IMR-90 (cell line): ENCODE measurements at places on chromosomes 5 and 9. TPM values are rescaled to one million over a fixed set of nuclear protein-coding genes. Genes with fewer than 3 reads are reported as not detected.

- DNase-seq, result no peak
Measured at GRCh38 chr9:21015995-21016394, 15.4 kb downstream of the HACD4 start.

GRCh38 chr5:103290846-103291245 lies 32.3 kb downstream of the MACIR start:
- no peak for DNase-seq

DNA sequence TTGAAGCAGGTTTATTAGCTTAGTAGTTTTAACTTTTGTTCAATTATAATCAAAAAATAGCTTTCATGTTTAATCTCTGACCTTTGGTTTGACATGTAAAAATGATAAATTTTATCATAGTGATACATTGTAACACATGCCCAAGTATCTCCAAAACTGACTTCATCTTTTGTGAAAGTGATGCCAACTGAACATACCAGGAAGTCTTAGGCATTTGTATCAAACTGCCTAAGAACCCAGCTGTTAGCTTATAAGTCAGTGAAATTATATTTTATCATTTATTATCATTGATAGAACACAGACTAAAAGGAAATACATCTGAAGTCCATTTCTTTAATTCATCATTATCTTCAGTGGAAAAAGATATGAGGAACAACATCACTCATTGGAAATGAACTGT lies 39.1 kb downstream of the NIPBL start:
- DNase-seq, result peak; percentile 35

The RPS23 gene
- 3,186 and 3,189 TPM in 2 replicates for total RNA-seq

GRCh38 chr5:126354858-126355731 lies 68.1 kb upstream of the GRAMD2B start:
- no peak for DNase-seq

The HACD4 gene
- 2.2 and 2.8 TPM in 2 replicates for total RNA-seq

- DNase-seq, result no peak
Measured at GRCh38 chr9:5361326-5362010, 21.8 kb upstream of the RLN1 start.

GRCh38 chr9:8429157-8429556 lies 629.6 kb upstream of the DMAC1 start:
- no peak for DNase-seq

DNA sequence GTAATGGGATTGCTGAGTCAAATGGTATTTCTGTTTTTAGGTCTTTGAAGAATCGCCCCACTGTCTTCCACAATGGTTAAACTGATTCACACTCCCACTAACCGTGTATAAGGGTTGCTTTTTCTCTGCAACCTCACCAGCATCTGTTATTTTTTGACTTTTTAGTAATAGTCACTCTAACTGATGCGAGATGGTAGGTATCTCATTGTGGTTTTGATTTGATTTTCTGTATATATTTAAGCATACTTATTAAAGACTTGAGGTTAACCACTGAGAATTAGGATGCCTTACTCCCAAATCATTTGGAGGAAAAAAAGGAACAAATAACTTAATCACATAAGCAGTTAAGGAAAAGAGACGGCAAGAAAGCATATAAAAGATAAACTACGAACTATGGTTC lies 181.6 kb upstream of the FST start:
- DNase-seq, result peak; percentile 67

DNA sequence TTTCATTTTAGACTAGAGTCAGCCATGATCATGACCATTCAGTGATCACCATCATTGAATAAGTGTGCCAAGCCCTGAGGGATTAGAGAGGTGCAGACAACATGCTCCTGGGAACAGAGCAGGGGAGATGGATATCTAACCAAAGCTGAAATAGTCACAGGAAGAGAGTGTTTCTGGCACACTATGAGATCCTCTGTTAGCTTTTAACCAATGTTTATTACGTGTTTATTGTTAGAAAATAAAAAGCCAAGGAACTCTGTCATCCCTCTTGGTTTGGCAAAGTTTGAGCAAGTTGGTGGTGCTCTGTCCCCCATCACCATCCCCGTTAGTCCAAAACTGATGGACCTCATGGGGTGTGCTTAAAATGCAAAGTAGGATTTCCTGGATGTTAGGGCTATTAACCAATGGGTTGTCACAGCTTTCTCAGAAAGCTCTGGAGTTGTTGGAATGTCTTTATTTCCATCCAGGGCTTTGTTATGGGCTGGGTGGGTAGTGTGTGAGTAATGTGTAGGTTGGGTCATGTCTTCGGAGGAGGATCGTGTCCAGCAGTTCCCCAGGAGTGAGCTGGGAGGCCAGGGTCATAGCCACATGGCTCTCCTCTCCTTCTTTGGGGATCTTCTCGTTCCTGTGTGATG lies 34.9 kb downstream of the SLC28A3 start:
- DNase-seq, result no peak

DNA sequence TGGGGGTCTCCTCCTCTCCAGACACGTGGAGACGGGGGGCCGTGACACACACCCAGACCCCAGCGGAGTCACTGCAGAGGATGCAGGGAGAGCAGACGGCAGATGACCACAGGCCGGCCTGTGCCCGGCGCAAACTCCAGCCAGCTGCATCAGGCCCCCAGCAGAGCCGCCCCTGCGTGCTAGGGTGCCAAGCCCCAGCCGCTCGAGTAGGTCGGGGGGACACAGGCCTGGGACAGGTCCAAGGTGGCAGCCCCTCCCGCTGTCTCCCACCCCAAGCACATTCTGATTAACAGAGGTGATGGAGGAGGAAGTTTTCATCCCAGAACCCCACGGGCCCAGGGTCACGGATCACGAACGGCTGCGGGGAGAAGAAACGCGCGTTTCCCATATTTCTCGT lies 14.4 kb downstream of the NACC2 start:
- no peak for DNase-seq

GRCh38 chr9:21967702-21968101 lies 26.5 kb downstream of the CDKN2A start:
- DNase-seq, result no peak

- DNase-seq, result peak; percentile 55
Measured at GRCh38 chr9:121698627-121699570, 47.5 kb downstream of the DAB2IP start.

- DNase-seq, result no peak
Measured at GRCh38 chr5:1820926-1821325, 19.7 kb downstream of the NDUFS6 start.

- no peak for DNase-seq
Measured at GRCh38 chr9:71308454-71308853, 187.0 kb upstream of the TRPM3 start.

The FGF1 gene
- total RNA-seq, result 7.7 and 8.1 TPM in 2 replicates

DNA sequence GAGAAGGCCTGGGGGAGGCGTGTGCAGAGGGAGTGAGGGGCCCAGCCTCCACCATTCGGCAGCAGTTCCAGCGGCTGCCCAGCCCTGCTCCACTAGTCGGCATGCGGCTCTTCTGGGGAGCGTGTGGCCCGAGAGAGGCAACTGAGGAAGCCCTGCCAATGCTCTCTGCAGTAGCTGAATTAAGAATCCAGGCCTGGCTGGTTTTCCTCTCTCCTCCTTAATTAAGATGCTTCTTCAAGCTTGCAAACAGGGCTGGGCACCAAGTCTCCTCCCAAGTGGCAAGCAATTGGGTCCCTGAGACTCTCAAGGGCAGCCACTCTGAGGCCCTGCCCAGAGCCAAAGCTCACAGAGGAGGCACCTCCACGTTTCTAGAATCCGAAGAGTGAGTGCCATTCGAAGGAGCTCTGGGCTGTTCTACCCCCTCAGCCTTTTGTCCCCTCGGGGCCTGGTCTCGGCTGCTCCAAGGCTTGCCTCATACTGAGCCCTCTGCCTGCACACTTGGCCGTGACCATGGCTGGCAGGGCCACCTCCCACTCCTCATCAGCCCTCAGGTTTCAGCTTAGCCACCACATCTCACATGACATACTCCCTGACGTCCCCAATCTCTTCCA lies 75.4 kb upstream of the LRRTM2 start:
- no peak for DNase-seq

DNA sequence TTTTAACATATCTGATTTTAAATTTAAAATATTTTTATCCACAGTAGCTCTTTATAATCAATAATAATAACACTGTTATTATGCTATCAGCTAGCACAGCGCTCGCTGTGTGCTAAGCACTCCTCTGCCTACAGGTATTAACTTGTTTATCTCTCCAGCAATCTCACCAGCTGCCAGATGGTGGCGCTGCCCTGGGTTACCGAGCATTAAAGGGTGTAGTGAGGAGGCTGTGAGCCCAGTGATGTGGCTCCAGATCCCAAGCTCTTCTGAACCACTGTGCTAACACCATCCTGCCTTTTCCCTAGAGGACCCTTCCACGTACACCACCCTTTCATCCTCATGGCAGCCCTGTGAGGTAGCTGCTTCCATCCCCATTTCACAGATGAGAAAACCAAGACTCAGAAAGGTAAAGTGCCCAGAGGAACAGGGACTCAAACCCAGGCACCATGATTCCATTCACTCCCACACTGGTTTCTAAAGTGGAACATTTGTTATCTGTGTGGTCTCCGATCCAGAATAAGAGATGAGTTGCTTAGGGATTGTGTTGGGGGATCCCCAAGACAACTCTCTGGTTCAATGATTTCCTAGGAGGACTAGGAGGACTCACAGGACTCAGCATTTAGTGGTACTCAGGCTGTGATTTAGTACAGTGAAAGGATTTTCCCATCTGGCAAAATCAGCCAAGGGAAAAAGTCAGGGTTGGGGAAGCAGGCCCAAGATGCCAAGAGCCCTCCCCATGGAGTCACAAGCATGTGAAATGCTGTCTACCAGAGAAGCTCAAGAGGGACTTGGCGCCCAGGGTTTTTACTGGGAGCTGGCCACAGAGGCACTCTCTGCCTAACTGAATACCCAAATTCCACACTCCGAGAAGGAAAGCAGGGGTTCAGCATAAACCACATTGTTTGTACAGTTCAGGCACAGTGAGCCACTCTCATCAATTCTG lies 7.0 kb downstream of the IGFBPL1 start:
- no peak for DNase-seq

- no peak for DNase-seq
Measured at GRCh38 chr5:33337637-33337992, 103.2 kb upstream of the TARS1 start.

- DNase-seq, result no peak
Measured at GRCh38 chr9:134929193-134930158, 11.8 kb upstream of the FCN1 start.

The KCNV2 gene
- total RNA-seq, result not detected in 2 replicates

The WNT8A gene
- total RNA-seq, result not detected in 2 replicates

GRCh38 chr5:150758203-150758530 lies 650 bp downstream of the DCTN4 start:
- peak; percentile 29 for DNase-seq

- no peak for DNase-seq
Measured at GRCh38 chr9:95129476-95130291, 187.8 kb downstream of the FANCC start.

DNA sequence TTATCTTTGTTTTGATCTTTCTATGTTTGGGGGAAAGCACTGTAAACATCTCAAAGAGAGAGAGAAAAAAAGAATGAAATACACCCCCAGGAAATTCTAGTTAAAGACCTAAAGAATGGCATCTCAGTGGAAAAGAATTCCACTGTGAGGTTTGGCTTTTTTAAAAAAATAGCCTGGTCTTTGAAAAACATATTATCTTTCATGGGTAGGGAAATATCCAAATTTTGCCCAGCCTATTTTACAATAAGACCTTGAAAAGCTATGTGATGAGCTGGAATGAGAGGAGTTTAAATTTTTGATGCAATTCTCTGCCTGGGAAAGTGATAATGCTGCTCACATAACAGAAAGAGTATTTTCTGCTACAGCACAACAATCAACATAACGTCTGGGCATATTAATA lies 348.1 kb upstream of the WWC1 start:
- no peak for DNase-seq
